ENCODE measurements at places on chromosomes 4 and X. TPM values are rescaled to one million over a fixed set of nuclear protein-coding genes. Genes with fewer than 3 reads are reported as not detected.

DNA sequence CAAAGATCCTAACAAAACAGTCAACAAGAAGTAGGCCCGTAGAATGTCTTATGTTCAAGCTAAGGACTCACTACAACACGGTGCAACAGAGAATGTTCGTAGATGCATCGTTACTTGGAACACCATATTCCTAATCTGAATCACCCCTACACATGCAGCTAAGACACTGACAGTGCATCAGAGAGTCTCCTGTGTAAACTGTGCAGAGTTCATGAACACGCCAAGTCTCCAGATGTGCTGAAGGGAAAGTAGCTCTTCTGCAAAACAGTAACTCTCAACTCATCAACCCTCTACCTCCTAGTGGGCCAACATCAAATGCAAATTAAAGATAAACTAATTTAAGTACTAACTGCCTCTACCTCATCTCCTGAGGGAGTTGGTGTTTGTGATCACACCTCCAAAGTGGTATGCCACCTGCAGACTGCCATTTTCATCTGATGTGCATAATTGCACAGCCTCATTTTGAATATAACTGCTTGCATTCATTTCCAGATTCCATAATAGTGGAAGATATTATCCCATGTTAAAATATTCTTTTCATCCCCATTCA, 73.5 kb downstream of the MOSPD2 start:
- H3K36me3 ChIP-seq: no peaks in the 10 kb centered on the region
- no peak overlapping the region for H3K27ac ChIP-seq
- no peaks in the 10 kb centered on the region for H3K4me1 ChIP-seq
- no peak for DNase-seq

Gene NXF2
- total RNA-seq: not detected

Gene CLGN
- total RNA-seq: 0.21 TPM

DNA sequence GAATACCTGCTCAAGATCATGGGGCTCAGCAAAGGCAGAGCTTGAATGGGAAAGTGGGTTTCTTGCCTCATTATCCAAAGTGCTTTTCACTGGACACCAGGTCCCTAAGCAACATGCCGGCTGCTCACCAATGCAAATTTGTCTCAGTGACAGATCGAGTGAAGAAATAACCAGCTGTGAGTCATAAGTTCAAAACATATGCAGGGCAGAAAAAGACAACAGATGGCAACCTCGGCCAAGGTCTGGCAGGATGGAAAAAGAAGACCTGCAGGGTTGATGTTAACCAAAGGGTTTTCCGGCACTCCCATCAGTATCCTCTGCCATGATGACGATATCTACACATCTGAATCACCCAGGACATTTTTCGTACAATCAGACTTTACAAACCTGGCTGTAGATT, 124.1 kb downstream of the AFAP1 start:
- no peak overlapping the region for H3K27ac ChIP-seq
- DNase-seq: no peak
- peaks cover 3% of the 10 kb centered on the region for H3K4me1 ChIP-seq
- peaks cover 2% of the 10 kb centered on the region for H3K36me3 ChIP-seq
- no peaks in the 10 kb centered on the region for H3K27me3 ChIP-seq

- no peak overlapping the region for H3K27ac ChIP-seq
- no peak for DNase-seq
- H3K27me3 ChIP-seq: no peaks in the 10 kb centered on the region
- peaks cover 5% of the 10 kb centered on the region for H3K4me1 ChIP-seq
- no peak overlapping the region for H3K4me3 ChIP-seq
- no peaks in the 10 kb centered on the region for H3K36me3 ChIP-seq
These were observed 409.2 kb downstream of the TLL1 start for GRCh38 chr4:166282081-166282770.

Gene SLC10A6
- total RNA-seq: not detected

DNA sequence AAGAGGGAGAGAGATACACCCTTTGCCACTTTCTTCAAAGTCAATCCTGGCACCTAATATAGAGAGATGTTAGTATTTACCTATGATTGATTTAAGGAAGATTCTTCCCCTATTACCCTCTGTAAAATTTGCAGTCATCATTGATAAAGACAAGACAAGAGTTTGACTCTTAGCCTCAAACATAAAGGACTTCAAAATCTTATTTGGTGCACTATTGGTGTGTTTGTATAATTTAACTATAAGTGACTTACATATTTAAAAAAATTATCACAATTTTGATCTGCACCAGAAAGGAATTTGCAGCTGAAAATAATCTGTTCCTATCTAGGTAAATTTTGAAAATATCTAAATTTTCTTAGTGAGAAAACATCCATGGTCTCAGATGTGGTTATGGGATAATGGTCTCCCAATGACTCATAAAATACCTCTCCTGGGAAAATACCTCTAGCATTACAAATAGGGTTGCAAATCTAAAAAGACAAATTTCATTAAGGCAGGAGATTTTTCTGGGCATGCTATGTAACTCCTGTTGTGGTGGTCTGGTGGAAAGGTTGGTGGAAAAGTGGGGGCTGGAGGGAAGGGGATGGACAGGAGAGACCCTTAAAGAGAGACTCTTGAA, 173.6 kb upstream of the MED14 start:
- H3K27ac ChIP-seq: no peak overlapping the region
- no peaks in the 10 kb centered on the region for H3K4me1 ChIP-seq
- no peak for DNase-seq
- no peaks in the 10 kb centered on the region for H3K27me3 ChIP-seq

- H3K27me3 ChIP-seq: no peaks in the 10 kb centered on the region
- H3K36me3 ChIP-seq: no peaks in the 10 kb centered on the region
- DNase-seq: no peak
- H3K27ac ChIP-seq: no peak overlapping the region
- no peaks in the 10 kb centered on the region for H3K4me1 ChIP-seq
These were observed 6.8 kb upstream of the MOB1B start for GRCh38 chr4:70895405-70895804.

DNA sequence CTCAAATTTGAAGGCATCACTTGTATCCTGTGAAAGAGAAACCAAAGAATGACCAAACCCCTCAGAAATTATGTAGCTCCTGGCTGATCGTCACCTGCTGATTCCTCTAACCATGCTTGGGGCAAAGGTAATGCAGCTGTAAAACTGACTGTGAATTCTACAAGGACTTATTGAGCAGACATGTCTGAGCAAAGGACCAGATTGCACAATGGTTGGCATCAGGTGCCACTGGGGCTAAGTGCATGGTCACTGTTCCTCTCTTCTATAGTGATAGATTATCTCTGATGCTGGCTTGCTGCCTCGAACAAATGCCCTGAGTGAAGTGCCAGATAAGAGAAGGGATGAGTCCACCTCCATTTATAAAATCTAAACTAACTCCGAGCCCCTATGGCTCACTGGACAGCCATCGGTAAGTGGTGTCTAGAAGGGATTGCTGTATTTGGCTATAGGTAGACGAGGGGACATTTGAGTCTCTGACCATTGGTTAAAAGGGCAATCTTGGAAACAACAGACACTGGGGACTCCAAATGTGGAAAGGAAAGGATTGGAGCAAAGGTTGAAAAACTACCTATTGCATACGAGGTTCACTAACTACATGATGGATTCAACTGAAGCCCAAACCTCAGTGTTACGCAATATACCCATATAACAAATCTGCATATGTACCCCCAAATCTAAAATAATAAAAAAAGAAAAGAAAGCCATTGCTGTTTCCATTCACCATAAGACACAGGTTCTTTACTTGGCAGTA, 110.7 kb upstream of the IGSF1 start:
- DNase-seq: no peak
- H3K36me3 ChIP-seq: no peaks in the 10 kb centered on the region
- H3K4me1 ChIP-seq: no peaks in the 10 kb centered on the region
- no peak overlapping the region for H3K4me3 ChIP-seq

DNA sequence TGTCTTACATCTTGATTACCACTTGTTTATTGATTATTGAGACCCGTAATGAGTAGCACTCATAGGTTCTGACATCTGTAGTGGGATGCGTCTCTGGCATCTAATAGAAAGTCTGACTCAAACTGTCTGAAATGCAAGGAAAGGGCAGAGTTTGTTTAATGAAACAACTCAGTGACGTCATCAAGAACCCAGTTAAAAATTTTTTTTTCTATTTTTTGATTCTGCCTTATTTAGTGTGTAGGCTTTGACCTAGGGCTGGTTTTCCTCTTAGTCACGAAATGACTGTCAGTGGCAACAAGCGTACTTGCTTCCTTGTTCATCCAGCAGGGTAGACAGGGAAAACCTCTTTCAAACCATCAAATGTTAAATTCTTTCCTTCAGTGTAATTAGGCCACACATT, 3.1 kb upstream of the CDKL5 start:
- peaks cover 5% of the 10 kb centered on the region for H3K27me3 ChIP-seq
- H3K4me1 ChIP-seq: peaks cover 14% of the 10 kb centered on the region
- no peak overlapping the region for H3K4me3 ChIP-seq
- H3K36me3 ChIP-seq: no peaks in the 10 kb centered on the region
- DNase-seq: no peak

DNA sequence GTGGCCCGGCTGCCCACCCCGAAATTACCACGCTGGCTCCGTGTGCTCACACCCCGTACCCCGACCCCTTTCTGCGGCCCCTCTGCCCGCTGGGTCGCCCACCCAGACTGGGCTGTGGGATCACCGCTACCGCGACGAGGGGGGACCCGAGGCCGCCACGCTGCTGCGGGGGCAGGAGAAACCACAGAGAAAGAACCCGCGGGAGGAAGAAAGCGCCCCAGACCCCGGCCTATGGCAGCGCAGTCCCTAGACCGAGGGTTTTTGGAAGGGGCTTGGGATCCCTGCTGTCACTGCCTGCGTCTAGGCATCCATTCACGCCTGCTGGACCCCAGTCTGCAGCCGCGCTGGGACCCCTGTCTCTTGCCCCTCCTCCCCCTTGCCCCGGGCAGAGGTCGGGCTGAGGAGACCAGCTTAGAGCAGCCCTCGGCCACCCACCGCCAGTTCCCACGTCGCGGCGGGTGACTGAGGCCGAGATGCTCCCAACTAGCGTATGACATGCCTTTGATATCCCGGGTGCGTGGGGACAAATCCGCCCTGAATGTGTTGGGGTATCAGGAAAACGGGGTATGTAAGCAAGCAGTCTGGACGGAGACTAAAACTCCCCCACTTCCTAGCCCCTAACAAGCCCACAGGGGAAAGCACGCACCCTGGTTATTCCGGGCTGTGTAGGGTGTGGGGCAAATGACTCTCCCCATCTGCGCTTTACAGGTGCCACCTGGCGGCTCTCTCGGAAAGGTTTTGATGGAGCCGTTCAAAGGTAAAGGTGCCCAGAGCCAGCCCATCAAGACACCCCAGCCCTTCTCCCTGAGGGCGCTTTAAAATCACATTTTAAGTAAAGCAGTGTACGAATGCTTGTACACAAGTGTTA, 862 bp upstream of the INPP4B start:
- H3K27ac ChIP-seq: peak overlapping the region; percentile 84
- H3K4me1 ChIP-seq: peaks cover 26% of the 10 kb centered on the region
- no peaks in the 10 kb centered on the region for H3K36me3 ChIP-seq
- peak; percentile 84 for DNase-seq

DNA sequence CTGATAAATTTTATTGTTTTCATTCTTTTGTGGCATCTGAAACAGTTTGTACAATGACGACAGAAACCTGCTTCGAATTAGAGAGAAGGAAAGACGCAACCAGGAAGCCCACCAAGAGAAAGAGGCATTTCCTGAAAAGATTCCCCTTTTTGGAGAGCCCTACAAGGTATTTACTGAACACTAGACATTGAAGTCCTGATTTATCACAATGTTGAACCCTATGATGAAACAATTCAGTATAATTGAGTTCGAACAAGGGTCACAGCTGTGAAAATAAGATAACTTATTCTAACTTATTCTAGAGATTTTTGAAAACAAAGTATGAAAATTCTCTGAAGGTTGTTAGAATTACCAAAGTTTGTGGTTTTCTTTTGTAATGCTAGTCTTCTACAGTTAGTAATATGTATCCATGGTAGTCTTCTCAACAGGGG, 111.3 kb downstream of the AFF1 start:
- H3K27ac ChIP-seq: no peak overlapping the region
- H3K27me3 ChIP-seq: no peaks in the 10 kb centered on the region
- H3K4me3 ChIP-seq: no peak overlapping the region
- peaks cover 45% of the 10 kb centered on the region for H3K4me1 ChIP-seq

DNA sequence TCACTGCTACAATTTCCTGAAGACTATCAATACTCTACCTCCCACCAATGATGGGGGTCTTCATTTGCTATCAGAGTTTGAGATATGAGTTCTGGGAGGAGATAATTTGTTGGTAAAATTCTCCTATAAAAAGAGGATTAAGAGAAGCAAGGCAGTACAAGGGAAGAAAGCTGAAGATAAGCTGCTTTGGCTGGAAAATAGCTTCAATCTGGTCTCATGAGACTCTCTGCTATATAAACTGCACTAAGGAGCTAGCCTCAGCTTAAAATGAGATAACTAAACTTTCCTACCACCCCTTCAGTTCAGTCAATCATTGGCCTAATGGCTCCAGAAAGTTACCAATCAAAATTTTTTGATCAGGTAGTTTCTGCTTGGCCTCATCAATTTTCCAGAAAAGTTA, 2105.0 kb downstream of the ARAP2 start:
- H3K4me1 ChIP-seq: no peaks in the 10 kb centered on the region
- no peak overlapping the region for H3K27ac ChIP-seq
- no peak for DNase-seq
- no peaks in the 10 kb centered on the region for H3K36me3 ChIP-seq
- no peak overlapping the region for H3K4me3 ChIP-seq
- no peaks in the 10 kb centered on the region for H3K27me3 ChIP-seq

GRCh38 chr4:52290466-52290865, 239.4 kb downstream of the SPATA18 start:
- DNase-seq: no peak
- H3K4me1 ChIP-seq: no peaks in the 10 kb centered on the region
- no peaks in the 10 kb centered on the region for H3K36me3 ChIP-seq

Gene NALF2
- 0.15 TPM for total RNA-seq

- no peaks in the 10 kb centered on the region for H3K36me3 ChIP-seq
- H3K27me3 ChIP-seq: no peaks in the 10 kb centered on the region
- H3K27ac ChIP-seq: no peak overlapping the region
- no peaks in the 10 kb centered on the region for H3K4me1 ChIP-seq
These were observed 15.1 kb downstream of the TEC start for GRCh38 chr4:48254381-48255071.

Gene CPLX1
- 0.17 TPM for total RNA-seq

Gene ENPEP
- total RNA-seq: 0.02 TPM

- H3K27me3 ChIP-seq: no peaks in the 10 kb centered on the region
- H3K27ac ChIP-seq: no peak overlapping the region
- H3K4me3 ChIP-seq: no peak overlapping the region
- DNase-seq: no peak
- H3K36me3 ChIP-seq: no peaks in the 10 kb centered on the region
These were observed 1233.4 kb upstream of the ADGRL3 start for GRCh38 chr4:59966758-59967157.

GRCh38 chr4:2817701-2818350, 24.9 kb downstream of the SH3BP2 start:
- no peak for DNase-seq
- H3K4me1 ChIP-seq: peaks cover 59% of the 10 kb centered on the region
- H3K36me3 ChIP-seq: peaks cover 46% of the 10 kb centered on the region

GRCh38 chrX:112769034-112769433, 71.6 kb downstream of the AMOT start:
- no peaks in the 10 kb centered on the region for H3K36me3 ChIP-seq
- H3K27ac ChIP-seq: no peak overlapping the region
- no peak overlapping the region for H3K4me3 ChIP-seq
- H3K4me1 ChIP-seq: no peaks in the 10 kb centered on the region
- DNase-seq: no peak

Gene SMIM10L2A
- total RNA-seq: 0.56 TPM

GRCh38 chr4:186900232-186900900, 176.7 kb upstream of the FAT1 start:
- H3K4me1 ChIP-seq: no peaks in the 10 kb centered on the region
- DNase-seq: no peak
- H3K27ac ChIP-seq: no peak overlapping the region
- H3K4me3 ChIP-seq: no peak overlapping the region
- no peaks in the 10 kb centered on the region for H3K36me3 ChIP-seq
